ENCODE measurements at places on chromosomes 5 and 9.
A peak's percentile ranks its signal among the peaks of the same experiment; 100 is the strongest.

GRCh38 chr5:68027519-68027918 lies 188.0 kb upstream of the PIK3R1 start:
- DNase-seq = no peak

GRCh38 chr5:143495110-143495509 lies 91.6 kb upstream of the NR3C1 start:
- DNase-seq = no peak

GRCh38 chr9:109289931-109290330 lies 30.9 kb downstream of the EPB41L4B start:
- DNase-seq = no peak

DNA sequence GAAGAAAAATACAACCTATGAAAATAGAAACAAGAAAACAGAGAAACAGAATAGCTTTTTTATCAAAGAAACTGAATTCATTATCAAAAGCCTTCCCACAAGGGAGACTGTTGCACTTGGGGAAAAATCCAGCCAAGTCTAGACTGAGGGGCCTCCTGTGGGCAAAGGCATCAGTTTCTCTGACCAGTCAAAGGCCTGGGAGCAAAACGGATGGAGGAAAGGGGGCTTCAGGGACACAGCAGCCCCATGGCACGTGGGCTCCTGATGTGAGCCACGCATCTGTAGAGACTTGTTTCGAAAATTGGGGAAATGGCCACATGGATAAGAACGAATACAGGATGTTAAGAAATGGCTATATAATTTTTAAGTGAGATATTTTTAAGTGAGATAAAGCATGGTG lies 21.1 kb downstream of the ZDHHC11B start:
- DNase-seq = no peak

DNA sequence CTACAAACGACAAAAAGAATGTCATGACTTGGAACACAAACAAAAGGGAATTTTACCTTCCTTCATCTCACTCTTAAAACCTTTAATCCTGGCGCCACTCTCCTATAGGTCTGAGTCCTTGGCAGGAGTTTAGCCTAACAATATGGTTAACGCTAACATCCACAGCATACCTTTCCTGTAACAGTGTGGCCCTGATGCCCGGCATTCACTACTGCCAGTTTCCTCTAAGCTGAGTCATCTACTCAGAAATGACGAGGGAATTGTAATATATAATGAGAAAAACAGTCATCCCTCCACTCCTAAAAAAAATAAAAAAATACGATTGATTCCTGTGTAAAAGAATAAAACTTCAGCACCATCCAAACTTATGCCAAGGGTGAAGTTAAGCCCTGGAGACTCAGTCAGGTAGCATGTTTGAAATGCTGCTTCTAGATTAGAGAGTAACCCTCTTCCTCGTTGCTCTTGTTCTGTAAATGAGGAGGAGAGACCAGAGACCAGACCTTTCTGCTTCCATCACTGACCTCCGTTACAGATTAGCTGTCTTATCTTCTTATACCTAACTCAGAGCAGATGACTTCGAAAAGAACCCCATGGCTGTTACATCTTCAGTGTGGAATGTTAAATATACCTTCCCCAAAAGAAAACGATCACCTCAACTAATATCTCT lies 37.4 kb downstream of the CCDC125 start:
- DNase-seq = peak; percentile 87

GRCh38 chr5:57004800-57005199 lies 52.9 kb upstream of the MIER3 start:
- DNase-seq = no peak

- DNase-seq = no peak
These were observed 2.4 kb downstream of the ANXA6 start for GRCh38 chr5:151154931-151155774.

DNA sequence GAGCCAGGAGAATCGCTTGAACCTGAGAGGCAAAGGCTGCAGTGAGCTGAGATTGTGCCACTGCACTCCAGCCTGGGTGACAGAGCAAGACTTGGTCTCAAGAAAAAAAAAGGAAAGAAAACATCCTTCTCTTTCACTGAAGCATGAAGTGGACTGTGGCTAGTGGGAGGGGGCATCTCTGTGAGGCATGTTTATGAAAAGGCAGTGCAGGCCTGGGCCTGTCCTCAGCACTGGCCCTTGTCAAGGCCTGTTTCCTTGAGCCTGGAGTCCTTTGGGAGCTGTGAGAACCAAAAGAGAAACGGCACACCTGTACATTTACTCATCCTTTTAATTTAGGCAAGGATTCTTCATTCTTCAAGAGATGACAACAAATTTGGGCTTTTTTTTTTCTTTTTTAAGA lies 18.3 kb upstream of the FUBP3 start:
- no peak for DNase-seq

Data from dermis microvascular lymphatic vessel endothelial cell (primary cell).